ENCODE measurements at places on chromosomes 6 and 20.

GRCh38 chr6:56416247-56416646 lies 168.9 kb upstream of the COL21A1 start:
- H3K27me3 ChIP-seq = peaks cover 15% of the 10 kb centered on the region
- no peaks in the 10 kb centered on the region for H3K36me3 ChIP-seq
- no peak overlapping the region for H3K27ac ChIP-seq
- H3K4me1 ChIP-seq = no peaks in the 10 kb centered on the region

DNA sequence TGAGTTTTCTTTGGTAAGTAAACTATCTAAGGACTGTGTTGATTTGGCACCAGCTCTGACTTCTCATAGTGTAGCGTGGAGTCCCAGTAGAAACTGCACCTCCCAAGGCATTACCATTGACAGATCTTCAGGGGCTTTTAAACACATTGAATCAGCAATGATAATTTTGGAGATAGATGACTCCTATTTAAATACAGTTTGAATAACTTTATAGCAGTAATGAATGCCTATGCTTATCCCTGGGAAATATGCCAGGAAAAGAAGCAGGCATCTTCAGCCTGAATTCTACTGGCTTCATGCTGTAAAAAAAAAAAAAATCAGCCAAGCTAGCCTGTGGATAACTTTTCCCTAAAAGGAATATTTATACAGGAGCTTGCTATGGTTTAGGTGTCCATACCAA lies 895.9 kb downstream of the EYS start:
- H3K36me3 ChIP-seq = no peaks in the 10 kb centered on the region
- DNase-seq = no peak
- no peak overlapping the region for H3K4me3 ChIP-seq
- H3K4me1 ChIP-seq = no peaks in the 10 kb centered on the region
- no peak overlapping the region for H3K27ac ChIP-seq
- H3K27me3 ChIP-seq = no peaks in the 10 kb centered on the region

DNA sequence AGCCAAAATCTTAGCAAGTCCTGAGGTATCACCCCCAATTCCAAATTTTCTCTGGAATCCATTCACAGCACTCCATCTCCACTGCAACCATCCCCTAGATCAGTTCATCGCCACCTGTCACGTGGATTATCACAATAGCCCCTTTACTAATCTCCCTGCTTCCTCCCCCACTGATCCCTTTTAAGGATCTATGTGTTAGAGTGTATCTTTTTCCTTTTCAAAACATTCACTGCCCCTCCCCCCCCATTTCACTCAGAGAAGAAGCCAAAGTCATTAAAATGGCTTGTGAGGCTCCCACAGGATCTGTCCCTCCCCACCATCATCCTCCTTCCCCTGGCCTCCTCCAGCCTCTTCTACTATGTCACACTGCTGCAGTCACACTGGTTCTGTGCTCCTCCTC lies 18.4 kb upstream of the SPAG4 start:
- H3K4me3 ChIP-seq = no peak overlapping the region
- peaks cover 3% of the 10 kb centered on the region for H3K36me3 ChIP-seq
- H3K27ac ChIP-seq = no peak overlapping the region
- DNase-seq = no peak

DNA sequence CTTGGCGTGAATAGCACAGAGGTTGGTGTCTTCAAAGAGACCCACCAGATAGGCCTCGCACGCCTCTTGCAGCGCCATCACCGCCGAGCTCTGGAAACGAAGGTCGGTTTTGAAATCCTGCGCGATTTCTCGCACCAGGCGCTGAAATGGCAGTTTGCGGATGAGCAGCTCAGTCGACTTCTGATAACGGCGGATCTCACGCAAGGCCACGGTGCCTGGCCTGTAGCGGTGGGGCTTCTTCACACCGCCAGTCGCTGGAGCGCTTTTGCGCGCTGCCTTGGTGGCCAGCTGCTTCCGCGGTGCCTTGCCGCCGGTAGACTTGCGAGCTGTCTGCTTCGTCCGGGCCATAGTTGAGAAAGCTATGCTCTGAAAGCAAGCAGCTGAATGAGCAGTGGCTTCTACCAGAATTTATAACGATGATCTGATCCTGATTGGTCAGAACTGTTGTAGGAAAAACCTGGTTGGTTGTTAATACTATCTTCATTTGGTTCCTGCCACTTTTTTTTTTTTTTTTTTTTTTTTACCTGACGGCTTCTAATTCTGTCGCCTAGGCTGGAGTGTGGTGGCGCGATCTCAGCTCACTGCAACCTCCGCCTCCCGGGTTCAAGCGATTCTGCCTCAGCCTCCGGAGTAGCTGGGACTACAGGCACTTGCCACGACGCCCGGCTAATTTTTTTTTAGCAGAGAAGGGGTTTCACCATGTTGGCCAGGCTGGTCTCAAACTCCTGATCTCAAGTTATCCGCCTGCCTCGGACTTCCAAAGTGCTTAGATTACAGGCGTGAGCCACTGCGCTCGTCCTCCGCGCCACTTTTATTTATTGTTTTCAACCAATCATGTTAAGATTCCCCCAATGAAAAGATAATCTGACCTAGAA lies 21.5 kb downstream of the OR2B2 start:
- H3K27me3 ChIP-seq = no peaks in the 10 kb centered on the region
- peaks cover 27% of the 10 kb centered on the region for H3K4me1 ChIP-seq
- no peak overlapping the region for H3K27ac ChIP-seq
- H3K4me3 ChIP-seq = peak overlapping the region; percentile 82
- H3K36me3 ChIP-seq = no peaks in the 10 kb centered on the region

DNA sequence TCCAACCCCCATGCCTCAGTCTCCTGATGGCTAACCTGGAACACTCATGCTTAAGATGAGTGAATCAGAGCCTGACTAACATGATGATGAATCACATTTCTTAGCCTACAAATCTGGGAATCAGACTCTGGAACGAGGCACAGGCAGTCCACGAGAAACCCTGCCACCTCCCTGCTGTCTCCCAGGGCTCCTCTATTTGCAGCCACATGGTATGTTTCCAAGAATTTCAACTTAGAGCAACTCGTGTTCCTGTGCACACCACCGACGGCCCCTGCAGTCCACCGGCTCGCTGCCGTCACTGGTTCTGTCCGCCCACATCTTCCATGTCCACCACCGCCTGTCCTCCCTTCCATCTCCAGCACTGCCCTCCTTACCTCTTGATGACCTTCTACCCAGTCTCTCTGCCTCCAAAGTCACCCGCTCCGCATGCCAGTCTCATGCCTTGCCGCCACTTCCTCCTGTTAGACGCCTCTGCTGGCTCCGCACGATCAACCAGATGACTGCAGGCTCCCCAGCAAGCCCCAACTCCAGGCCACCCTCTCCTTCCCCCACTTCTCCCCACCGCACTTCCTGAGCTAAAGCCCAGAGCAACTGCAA lies 87.6 kb downstream of the AGPAT4 start:
- peaks cover 2% of the 10 kb centered on the region for H3K4me1 ChIP-seq
- no peak overlapping the region for H3K4me3 ChIP-seq
- peaks cover 7% of the 10 kb centered on the region for H3K36me3 ChIP-seq
- no peak for DNase-seq

DNA sequence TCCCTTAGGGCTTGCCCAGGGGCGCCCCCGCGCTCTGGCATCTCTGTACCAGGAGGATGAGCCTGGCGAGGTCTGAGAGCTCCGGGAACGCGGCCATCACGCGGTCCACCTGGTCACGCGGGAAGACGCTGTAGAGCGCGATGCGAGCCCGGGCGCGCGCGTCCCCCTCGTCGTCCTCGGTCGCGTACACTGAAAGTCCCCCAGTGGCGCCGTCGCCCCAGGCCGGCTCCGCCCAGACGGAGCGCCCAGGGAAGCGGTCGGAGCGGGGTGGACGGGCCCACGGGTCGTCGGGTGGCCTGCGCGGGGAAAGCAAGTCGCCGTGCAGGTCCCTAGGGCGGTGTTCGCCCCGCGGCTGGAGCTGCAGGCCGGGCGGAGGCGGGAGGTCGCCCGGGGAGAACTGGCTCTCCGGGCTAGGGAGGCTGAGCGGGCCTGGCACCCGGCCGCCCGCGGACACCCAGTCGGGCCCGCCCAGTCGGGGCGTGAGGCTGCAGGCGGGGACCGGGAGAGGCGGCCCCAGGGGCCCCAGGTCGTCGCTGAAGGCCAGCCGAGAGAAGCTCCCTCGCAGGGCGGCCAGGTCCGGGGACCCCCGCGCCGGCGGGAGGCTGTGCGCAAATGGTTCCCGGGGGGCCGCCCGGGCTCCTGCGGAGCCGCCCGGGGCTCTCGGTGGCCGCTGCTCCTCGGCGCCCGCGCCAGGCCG lies 34.0 kb downstream of the ZC3H12D start:
- peaks cover 17% of the 10 kb centered on the region for H3K4me1 ChIP-seq
- no peak for DNase-seq
- peak overlapping the region; percentile 77 for H3K27ac ChIP-seq
- no peaks in the 10 kb centered on the region for H3K36me3 ChIP-seq
- no peaks in the 10 kb centered on the region for H3K27me3 ChIP-seq

- no peak overlapping the region for H3K4me3 ChIP-seq
- no peaks in the 10 kb centered on the region for H3K36me3 ChIP-seq
- peaks cover 32% of the 10 kb centered on the region for H3K4me1 ChIP-seq
- no peak for DNase-seq
These were observed 9.3 kb downstream of the NAPB start for GRCh38 chr20:23412026-23412425.

- H3K27ac ChIP-seq = no peak overlapping the region
- H3K4me3 ChIP-seq = no peak overlapping the region
- peaks cover 5% of the 10 kb centered on the region for H3K4me1 ChIP-seq
- no peak for DNase-seq
- peaks cover 31% of the 10 kb centered on the region for H3K27me3 ChIP-seq
- H3K36me3 ChIP-seq = no peaks in the 10 kb centered on the region
These were observed 88.9 kb upstream of the ELOVL5 start for GRCh38 chr6:53437557-53438202.

DNA sequence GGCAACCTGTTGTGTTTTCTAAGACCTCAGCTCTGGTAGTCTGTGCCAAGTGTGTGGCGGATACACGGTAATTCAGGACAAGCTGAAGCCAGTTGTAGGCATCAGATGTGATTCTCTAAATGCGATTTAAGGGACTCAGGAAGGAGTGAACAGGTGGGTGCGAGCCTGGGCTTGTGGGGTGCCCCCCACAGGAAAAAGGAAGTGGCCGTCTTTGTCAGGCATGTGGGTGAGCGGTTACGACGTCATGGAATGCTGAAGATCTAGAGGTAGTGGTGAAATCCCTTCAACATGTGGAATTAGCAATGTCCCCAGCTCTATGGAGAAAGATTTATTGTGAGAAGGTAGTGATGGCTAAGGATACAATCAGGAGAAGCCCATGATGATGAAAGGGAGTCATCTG lies 95.1 kb upstream of the EXOC2 start:
- peaks cover 5% of the 10 kb centered on the region for H3K36me3 ChIP-seq
- no peak for DNase-seq
- H3K4me1 ChIP-seq = peaks cover 11% of the 10 kb centered on the region
- peak overlapping the region; percentile 9 for H3K27ac ChIP-seq

GRCh38 chr6:7451326-7451725 lies 61.7 kb downstream of the RIOK1 start:
- H3K27ac ChIP-seq = no peak overlapping the region
- H3K4me1 ChIP-seq = peaks cover 2% of the 10 kb centered on the region
- no peak for DNase-seq

DNA sequence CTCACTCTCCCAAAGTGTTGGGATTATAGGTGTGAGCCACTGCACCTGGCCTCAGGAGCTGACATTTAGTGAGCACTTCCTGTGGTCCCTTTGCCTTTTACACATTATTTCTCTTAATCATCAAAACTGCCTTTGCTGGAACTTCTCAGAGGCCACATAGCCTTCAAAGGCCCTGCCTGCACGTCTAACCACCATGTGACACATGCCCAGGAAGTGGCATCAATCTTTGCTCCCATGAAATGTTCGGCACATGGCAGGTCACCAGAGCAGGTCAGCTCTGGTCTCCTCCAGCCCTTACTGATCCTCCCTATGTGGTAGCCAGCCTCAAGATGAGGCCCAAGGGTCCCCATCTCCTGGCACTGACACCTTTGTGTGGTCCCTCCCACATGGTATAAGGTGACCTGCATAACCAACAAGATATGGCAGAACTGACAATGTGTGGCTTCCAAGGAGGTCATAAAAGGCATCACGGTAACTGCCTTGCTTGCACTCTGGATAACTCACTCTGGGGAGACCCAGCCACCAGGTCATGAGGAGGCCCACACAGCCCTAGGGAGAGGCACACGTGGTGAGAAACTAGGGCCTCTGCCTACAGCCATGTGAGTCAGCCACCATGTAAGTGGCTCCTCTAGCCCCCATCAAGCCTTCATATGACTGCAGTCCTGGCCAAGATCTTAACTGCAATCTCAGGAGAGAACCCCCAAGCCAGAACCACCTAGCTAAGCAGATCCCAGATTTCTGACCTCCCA lies 28.8 kb upstream of the HMGA1 start:
- peaks cover 9% of the 10 kb centered on the region for H3K4me1 ChIP-seq
- no peak overlapping the region for H3K4me3 ChIP-seq
- H3K27me3 ChIP-seq = no peaks in the 10 kb centered on the region
- no peaks in the 10 kb centered on the region for H3K36me3 ChIP-seq

- H3K4me1 ChIP-seq = peaks cover 61% of the 10 kb centered on the region
- no peak overlapping the region for H3K4me3 ChIP-seq
- peaks cover 4% of the 10 kb centered on the region for H3K36me3 ChIP-seq
- no peak for DNase-seq
These were observed 30.4 kb downstream of the RALY start for GRCh38 chr20:34023937-34024722.

DNA sequence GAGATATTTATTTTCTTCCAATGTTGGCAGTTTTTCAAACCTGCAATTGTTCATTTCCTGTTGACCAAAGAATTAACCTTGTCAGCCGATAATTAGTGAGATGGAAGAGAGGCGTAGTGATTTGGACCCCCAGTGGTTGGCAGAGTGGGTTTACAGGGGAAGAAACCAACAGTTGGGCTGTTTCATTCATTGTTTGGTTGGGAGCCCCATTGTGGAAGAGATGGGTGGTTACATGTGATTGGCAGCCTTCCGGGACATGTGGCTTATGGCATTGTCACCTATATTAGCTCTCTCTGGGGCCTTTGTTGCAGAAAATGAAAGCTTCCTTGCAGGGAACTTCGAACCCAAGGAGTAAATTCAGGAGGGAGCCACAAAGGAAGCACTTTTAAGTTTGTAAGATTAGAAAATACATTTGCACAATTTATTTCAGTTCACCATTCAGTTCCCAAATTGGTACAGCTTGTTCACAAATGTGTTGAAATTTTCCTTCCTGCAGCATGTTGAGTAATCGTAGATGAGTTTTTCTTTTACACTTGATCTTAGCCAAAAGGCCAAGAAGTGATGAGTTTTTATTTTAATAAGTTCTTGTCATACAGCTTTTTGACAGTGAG lies 50.3 kb upstream of the CDKAL1 start:
- no peak overlapping the region for H3K27ac ChIP-seq
- DNase-seq = no peak
- no peaks in the 10 kb centered on the region for H3K27me3 ChIP-seq

DNA sequence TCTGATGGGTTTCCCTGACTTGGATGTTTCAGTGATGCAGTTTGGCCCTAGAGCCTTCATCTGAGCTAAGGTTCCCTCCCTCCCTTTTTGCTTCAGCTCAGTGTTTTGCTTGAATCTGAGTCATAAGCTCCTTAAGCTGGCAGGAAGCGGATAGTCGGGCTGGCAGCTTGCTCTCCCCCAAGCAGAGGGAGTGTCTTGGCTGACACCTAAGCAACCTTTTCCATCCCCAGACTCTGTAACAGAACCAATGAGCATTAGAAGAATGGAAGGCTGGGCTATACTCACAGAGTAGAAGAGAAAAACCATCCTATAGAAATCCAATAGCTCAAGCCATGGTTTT lies 98.3 kb downstream of the HAO1 start:
- no peak for DNase-seq
- no peaks in the 10 kb centered on the region for H3K36me3 ChIP-seq
- no peak overlapping the region for H3K27ac ChIP-seq
- no peak overlapping the region for H3K4me3 ChIP-seq
- no peaks in the 10 kb centered on the region for H3K4me1 ChIP-seq
- no peaks in the 10 kb centered on the region for H3K27me3 ChIP-seq

All from T-helper 17 cell (primary cell).